Activated CD4-positive, alpha-beta T cell treated with anti-CD3 and anti-CD28 coated beads, Interleukin-2, amount 10 ng/mL, durations not matched to agents 7 days and 5 days (primary cell): ENCODE measurements at places on chromosomes 1 and 21.

- no peak for DNase-seq
These were observed 21.8 kb downstream of the C1orf21 start for GRCh38 chr1:184408580-184408979.

DNA sequence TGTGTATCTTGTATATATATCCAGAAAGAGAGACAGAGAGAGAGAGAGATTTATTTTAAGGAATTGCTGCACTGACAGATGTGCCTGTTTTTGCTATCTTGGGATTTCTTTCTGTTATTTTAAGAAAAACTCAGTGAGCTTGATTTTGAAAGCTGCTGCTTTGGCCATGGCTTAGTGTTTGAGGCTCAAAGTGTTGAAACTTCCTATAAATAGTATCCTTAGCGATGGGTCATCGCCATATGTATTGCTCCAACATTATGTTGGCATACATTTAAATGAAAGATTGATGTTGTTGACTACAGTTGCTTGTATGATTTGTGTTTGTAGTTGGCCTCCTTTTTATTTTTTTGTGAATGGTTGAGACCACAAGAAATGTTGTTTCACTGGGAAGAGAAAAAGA lies 29.0 kb upstream of the NTPCR start:
- DNase-seq = no peak

- DNase-seq = no peak
These were observed 43.4 kb downstream of the TARBP1 start for GRCh38 chr1:234435620-234436019.

GRCh38 chr1:223068900-223069665 lies 74.0 kb downstream of the TLR5 start:
- DNase-seq = no peak

DNA sequence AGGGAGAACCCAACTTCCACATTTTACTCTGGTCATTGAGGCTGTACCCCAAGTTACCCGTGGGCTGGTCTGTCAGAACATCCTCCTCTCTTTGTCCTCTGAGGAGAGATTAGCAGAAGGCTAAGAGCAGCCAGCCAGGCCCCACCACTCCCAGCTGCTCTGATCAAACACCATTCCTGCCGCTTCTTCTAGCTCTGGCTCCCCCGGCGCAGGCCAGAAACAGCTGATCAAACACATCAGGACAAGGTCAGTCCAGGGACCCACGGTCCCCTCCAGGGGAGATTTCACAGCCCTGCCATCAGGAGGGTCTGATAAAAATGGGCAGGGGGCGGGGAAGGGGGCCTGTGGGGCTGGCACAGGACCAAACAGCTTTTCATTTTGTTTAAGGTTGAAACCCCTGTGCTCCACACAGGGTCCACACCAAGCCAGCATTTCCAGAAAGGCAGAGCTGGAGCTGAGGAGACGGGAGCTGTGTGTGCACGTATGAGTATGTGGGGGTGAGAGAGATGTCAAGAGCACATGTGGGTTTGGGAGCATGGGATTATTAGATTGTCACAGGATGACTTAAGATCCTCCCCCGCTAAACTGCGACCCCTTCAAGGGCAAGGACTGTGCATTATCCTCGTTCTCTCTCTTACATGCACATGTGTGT lies 29.9 kb upstream of the EPHA8 start:
- no peak for DNase-seq

DNA sequence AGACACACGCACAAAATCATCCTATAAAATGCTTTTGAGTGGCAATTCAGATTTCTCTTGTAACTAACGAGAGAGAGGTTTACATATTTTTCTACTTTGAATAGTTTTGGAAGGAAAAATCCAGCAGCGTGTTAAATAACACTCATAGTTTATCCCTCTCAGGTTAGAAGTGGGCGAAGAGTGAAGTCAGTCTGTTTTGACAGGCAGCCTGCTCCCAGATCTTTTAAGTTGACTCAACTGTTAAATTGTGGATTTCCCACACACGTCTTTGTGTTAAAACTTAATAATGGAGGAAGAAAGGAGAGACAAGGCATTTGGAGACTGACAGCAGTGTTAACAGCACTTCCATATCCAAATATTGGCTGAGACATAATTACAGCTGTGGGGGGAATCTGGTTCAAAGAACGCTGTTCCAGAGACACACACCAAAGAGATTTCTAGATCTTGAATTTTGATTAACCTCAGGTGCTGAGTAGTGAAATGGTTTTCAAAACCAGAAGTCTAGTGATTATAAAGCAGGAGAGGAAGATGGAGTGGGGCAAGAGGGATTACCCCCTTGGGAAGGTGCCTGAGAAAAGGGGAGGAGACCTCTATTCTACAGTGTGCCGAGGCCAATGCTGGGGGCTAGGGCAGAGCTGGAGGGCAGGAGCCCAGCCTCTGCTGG lies 2.7 kb downstream of the MAPKAPK2 start:
- DNase-seq = no peak

GRCh38 chr1:113887402-113888175 lies at the start of gene BCL2L15:
TSS of gene BCL2L15 (minus strand) at chr1:113887581. CDS start at chr1:113887375, 206 bp downstream.
- DNase-seq = no peak

GRCh38 chr1:11486231-11487009 lies 7.5 kb downstream of the DISP3 start:
- no peak for DNase-seq

DNA sequence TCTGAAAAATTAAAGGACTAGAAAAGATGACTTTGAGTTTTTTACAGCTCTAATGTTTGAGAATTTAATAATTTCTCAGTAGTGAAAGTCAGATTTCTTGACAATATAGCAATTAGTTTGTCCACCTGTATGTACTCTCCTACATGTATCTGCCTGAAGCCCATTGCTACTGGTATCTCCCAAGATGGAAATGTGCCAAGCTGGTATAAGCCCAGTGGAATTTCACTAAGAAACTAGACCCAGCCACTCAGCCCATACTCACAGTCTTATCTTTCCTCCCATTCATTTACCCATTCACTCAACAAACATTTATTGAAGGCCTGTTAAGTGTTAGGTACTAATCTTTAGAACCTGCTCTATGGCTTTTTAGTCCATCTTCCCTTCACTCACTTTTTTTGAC lies 21.6 kb upstream of the TRIM45 start:
- DNase-seq = no peak

DNA sequence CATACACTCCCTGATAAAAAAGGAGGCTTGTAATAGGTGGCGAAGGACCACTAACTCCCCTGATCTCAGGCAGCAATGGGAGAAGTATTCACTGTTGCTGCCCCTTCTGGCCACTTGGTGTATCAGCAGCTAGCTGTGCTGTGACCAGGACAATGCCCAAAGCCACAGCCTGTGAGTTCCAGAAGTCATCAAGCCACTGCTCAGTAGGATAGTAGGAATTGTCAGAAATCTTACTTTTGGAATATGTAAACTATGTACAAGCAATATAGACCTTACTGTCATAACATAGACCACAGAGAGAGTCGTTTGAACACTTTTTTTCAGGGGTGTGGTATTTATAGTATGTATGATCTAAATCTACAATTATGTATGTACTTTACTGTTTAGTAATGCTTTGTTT lies 248.3 kb upstream of the CAMK1G start:
- no peak for DNase-seq

DNA sequence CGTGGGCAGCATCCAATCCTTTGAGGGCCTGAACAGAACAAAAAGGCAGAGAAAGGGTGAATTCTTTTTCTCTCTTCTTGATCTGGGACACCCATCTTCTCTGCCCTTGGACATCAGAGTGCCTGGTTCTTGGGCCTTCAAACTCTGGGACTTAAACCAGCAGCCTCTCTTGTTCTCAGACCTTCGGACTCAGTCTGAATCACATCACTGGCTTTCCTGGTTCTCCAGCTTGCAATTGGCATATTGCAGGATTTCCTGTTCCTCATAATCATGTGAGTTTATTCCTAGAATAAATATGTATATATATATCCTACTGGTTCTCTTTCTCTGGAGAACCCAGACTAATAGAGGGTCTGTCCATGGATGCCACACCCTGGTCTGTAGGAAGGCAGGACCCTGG lies 16.3 kb upstream of the TENT5C start:
- DNase-seq = no peak

- DNase-seq = no peak
These were observed 20.5 kb upstream of the KCNE2 start for GRCh38 chr21:34343347-34343746.

GRCh38 chr1:116288201-116288598 lies 84.8 kb upstream of the ATP1A1 start:
- no peak for DNase-seq

GRCh38 chr1:25702101-25702775 lies 85.6 kb downstream of the MAN1C1 start:
- no peak for DNase-seq

- no peak for DNase-seq
These were observed 30.4 kb downstream of the SLC19A1 start for GRCh38 chr21:45511661-45512431.

- DNase-seq = no peak
These were observed 10.2 kb downstream of the BMP8A start for GRCh38 chr1:39501666-39502065.

- no peak for DNase-seq
These were observed 1.3 kb upstream of the LAPTM5 start for GRCh38 chr1:30758785-30759380.

- DNase-seq = peak; percentile 83
These were observed 7.1 kb downstream of the AMIGO1 start for GRCh38 chr1:109502364-109502851.

DNA sequence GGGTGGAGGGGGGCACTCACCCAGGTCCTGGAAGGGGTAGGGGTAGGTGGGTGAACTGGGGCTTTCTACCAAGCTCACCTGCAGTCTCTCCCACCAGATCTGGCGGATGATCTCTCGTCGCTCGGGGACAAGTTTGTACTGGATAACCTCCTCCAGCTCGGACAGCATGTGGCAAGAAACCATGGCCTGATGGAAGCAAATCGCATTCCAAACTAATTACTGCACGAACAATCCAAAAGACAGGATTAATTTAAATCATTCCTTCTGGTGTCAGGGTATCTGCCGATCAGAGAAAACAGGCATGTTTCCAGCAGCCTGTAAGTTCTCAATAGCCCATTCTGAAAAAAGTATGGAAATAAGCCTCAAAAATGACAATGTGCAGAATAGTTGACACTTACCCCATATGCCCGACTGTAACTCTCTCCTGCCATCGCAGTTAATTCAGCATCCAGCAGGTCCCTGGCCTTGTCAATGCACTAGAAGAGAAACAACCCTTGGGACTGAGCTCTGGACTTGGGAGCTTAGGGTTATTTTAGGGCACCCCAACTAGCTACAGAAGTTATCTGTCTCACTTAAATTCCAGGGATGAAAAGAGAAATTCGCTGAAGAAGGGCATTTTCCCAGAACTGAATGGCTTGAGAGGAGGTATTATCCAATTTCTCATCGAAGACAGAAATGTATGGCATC lies 44.4 kb upstream of the ANGPTL7 start:
- no peak for DNase-seq

DNA sequence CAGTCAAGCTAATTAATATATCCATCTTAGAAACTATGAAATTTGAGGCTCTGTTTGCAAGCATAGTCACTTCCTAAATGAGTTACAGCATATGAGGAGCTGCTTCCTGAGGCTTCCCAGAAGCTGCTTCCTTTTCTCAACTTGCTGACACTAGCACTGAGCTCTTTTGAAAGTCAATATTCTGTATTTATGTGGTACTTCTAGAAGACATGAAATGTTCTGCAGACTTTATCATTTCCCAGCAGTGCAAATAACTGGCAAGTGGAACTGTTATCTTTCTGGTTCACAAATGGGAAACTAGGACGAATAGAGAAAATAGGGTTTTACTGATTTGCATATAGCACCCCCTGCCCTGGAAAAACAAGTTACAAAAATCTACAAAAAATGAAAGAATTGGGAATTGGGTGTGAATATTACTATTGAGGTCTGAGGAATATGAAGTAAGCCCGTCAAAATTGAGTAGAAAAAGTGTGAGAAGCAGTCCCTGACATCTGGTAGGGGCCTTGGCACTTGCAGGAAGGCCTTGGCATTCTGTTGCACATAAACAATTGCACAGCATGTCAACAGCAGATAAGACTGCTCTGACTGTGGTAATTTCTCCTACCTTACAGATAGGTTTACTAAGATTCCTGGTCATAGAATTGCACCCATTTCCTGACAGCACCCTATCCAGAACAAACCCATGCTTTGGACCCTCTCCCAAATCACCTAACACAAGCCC lies 7.1 kb downstream of the GIPC2 start:
- DNase-seq = no peak

GRCh38 chr1:40096977-40097782 lies at the start of gene PPT1:
TSS of gene PPT1 (minus strand) at chr1:40097252. CDS start at chr1:40097238, 14 bp downstream.
- DNase-seq = peak; percentile 83

DNA sequence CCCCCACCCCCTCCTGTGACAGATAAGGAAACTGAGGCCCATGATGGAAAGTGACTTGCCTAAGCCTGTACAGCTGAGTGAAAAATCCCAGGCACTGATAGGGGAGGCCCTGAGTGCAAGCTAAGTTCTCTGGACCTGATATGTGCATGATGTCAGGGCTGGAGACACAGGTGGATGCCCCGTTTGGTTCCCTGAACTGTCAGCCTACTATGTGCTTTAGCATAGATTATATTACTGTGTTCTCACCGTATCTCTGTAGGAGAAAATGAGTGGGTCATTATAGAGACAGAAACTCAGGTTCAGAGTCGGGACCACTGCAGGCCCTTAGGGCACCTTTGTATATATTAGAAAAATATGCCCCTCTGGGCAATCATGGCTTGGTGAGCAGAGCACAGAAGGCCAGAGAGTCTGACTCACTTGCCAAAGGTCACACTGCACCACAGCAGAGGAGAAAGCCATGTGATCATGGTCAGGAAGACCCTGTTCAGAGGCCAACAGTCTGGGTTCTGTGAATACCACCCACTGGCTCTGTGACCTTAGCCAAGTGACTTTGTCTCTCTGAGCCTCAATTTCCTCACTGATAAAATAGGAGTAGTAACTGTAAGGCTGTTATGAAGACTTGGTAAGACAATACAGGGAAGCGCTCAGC lies 145.8 kb upstream of the WNT4 start:
- no peak for DNase-seq

- no peak for DNase-seq
These were observed 2.9 kb downstream of the LHX8 start for GRCh38 chr1:75136921-75137641.

- no peak for DNase-seq
These were observed 23.4 kb downstream of the C8A start for GRCh38 chr1:56877973-56878372.

DNA sequence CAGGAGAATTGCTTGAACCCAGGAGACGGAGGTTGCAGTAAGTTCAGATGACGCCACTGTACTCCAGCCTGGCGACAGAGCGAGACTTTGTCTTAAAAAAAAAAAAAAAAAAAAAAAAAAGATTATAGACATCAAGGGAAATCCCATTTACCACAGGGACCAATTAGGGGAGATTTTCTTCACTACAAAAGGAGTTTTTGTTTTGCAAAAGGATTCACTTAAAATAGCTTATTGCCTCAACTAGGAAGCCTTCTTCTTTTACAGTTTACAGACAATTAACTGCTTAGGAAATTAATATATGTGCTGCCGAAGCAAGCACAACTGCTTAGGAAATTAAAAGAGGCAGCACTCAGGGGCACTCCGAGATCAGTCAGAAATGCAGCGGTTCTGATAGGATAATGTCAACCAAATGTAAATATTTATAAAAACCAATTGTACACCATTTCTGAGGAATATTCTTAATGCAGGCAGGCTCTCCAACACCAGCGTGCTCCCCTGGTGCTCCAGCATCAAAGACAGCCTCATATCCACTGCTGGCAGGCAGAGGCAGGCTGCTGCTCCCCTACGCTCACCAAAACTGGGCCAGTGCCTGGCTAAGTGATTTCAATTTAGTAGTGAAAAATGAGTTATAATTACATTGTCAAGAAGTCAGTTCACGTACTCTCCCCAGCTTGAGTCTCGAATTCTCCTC lies 107.9 kb upstream of the RAB4A start:
- DNase-seq = no peak

- DNase-seq = no peak
These were observed 65.5 kb downstream of the MEF2D start for GRCh38 chr1:156434989-156435544.

- DNase-seq = no peak
These were observed 20.3 kb downstream of the ARHGEF10L start for GRCh38 chr1:17559615-17560419.
